ENCODE measurements at places on chromosomes 7 and 10. TPM values are rescaled to one million over a fixed set of nuclear protein-coding genes. Genes with fewer than 3 reads are reported as not detected.

OPALIN gene
- not detected for total RNA-seq

SMKR1 gene
- total RNA-seq: 3.6 TPM

KEL gene
- total RNA-seq: not detected

RSPH10B2 gene
- total RNA-seq: 0.45 TPM

GPNMB gene
- total RNA-seq: not detected

HOXA6 gene
- total RNA-seq: 0.81 TPM

TMUB1 gene
- 73.1 TPM for total RNA-seq

TEX36 gene
- total RNA-seq: not detected

SEM1 gene
- total RNA-seq: 35.5 TPM

RRP12 gene
- 40.1 TPM for total RNA-seq

SFXN2 gene
- total RNA-seq: 39.6 TPM

ASB15 gene
- not detected for total RNA-seq

GHRHR gene
- total RNA-seq: not detected

ABCC2 gene
- total RNA-seq: 1.5 TPM

NYAP1 gene
- not detected for total RNA-seq

PRSS1 gene
- total RNA-seq: not detected

GDF2 gene
- total RNA-seq: not detected

GRM3 gene
- total RNA-seq: not detected

FAM237B gene
- not detected for total RNA-seq

C10orf143 gene
- total RNA-seq: 2.4 TPM

SPDYE16 gene
- total RNA-seq: 0.76 TPM

NPC1L1 gene
- not detected for total RNA-seq

ANXA8 gene
- not detected for total RNA-seq

AGMO gene
- total RNA-seq: not detected

FRMD4A gene
- total RNA-seq: 1.5 TPM

CRTAC1 gene
- not detected for total RNA-seq

CABCOCO1 gene
- not detected for total RNA-seq

CTBP2 gene
- total RNA-seq: 76.4 TPM

PAX2 gene
- total RNA-seq: not detected

EXOC6 gene
- 9.7 TPM for total RNA-seq

ELFN1 gene
- total RNA-seq: not detected

AKR1E2 gene
- total RNA-seq: 2.2 TPM

TNS3 gene
- not detected for total RNA-seq

FAM221A gene
- total RNA-seq: 6.4 TPM

SSMEM1 gene
- not detected for total RNA-seq

PALD1 gene
- total RNA-seq: 0.33 TPM

TMEM178B gene
- 8.2 TPM for total RNA-seq

CALHM3 gene
- not detected for total RNA-seq

GRID2IP gene
- total RNA-seq: 0.29 TPM

SH2D4B gene
- total RNA-seq: 0.40 TPM

ZKSCAN1 gene
- total RNA-seq: 70.6 TPM

ASB4 gene
- not detected for total RNA-seq

WDR86 gene
- total RNA-seq: not detected

RET gene
- not detected for total RNA-seq

MUC12 gene
- total RNA-seq: not detected

HTR7 gene
- total RNA-seq: 0.62 TPM

EIF5AL1 gene
- 0.11 TPM for total RNA-seq

AQP1 gene
- total RNA-seq: 0.14 TPM

RBP3 gene
- total RNA-seq: not detected

BMPER gene
- not detected for total RNA-seq

PTPN20 gene
- not detected for total RNA-seq

CEP41 gene
- total RNA-seq: 17.7 TPM

FZD1 gene
- total RNA-seq: not detected

SUN3 gene
- 0.71 TPM for total RNA-seq

CYP2C18 gene
- total RNA-seq: not detected

LIPN gene
- total RNA-seq: not detected

AIFM2 gene
- 19.9 TPM for total RNA-seq

ASB10 gene
- total RNA-seq: not detected

All from natural killer cell treated with Interleukin-12 subunit alpha and Interleukin-12 subunit beta and Interleukin-15 and Interleukin-18, amount 100 ng/mL, for 72 hours (primary cell).